ENCODE measurements at places on chromosomes 6 and 20.

- DNase-seq, result no peak
Measured at GRCh38 chr20:9503526-9504245, 10.7 kb upstream of the LAMP5 start.

GRCh38 chr20:49435639-49436038, 46.8 kb downstream of the KCNB1 start:
- DNase-seq, result no peak

- no peak for DNase-seq
Measured at GRCh38 chr6:36610956-36611336, 16.8 kb downstream of the SRSF3 start.

DNA sequence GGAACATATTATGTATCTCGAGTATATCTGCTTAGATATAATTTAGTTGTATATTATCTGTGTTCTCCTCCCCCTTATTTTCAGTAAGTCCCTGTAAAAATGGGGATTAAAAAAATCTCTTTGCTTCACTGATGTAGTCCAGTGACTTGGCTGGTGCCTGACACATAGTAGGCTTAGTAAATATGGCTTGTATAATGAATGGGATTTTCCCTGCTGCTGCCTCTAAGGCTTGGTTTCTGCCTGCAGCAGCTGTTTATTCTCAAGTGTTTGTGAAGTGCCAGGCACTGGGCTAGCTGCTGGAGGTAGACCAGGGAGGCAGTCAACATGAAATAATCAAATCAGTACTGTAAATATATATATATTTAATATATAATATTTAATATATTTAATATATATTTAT, 1.6 kb upstream of the ZFP64 start:
- DNase-seq, result no peak

DNA sequence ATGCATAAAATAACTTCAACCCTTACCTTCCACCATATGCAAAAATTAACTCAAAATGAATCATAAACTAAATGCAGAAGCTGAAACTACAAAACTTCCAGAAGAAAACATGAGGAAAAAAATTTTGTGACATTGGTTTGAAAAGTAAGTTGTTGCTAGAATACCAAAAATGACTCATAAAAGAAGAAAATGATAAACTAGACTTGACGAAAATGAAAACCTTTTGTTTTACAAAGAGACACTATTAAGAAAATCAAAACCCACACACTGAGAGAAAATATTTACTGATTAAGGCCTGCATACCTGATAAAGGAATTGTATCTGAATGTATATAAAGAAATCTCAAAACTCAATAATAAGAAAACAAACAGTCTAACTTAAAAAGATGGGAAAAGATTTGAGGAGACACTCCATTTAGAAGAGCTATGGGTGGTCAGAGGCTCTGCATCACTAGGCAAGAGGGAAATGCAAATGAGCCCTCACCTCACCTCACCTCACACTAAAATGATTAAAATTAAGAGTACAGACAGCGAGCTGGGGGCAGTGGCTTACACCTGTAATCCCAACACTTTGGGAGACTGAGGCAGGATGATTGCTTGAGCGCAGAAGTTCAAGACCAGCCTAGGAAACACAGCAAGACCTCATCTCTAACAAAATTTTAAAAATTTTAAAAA, 97.6 kb upstream of the CST7 start:
- DNase-seq, result no peak
